ENCODE measurements at places on chromosomes 12 and 14. TPM values are rescaled to one million over a fixed set of nuclear protein-coding genes. Genes with fewer than 3 reads are reported as not detected.

MYL6 gene
- total RNA-seq = 2,485 TPM

RAN gene
- total RNA-seq = 795 TPM

TMEM30B gene
- not detected for total RNA-seq

CTSG gene
- not detected for total RNA-seq

ST8SIA1 gene
- 14.4 TPM for total RNA-seq

EIF2S3B gene
- 6.0 TPM for total RNA-seq

KLRD1 gene
- total RNA-seq = 0.45 TPM

TXNDC16 gene
- total RNA-seq = 1.7 TPM

TMEM121 gene
- total RNA-seq = 5.2 TPM

FSCB gene
- not detected for total RNA-seq

DNA sequence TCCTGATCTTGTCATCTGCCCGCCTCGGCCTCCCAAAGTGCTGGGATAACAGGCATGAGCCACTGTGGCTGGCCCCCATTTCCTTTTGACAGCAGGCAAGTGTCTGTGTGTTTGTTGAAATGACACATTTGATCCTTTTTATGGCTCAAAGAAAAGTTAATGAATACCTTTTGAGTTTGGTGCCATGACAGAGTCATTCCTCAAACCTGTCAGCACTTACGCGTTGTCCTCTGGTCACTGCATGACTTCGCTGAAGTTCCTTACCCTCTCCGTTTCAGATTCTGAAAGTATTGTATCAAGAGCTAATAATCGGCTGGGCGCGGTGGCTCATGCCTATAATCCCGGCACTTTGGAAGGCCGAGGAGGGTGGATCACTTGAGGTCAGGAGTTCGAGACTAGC, 32.4 kb downstream of the NEMF start:
- DNase-seq = no peak
- H3K4me1 ChIP-seq = no peaks in the 10 kb centered on the region
- no peak overlapping the region for H3K4me3 ChIP-seq
- H3K36me3 ChIP-seq = peaks cover 45% of the 10 kb centered on the region
- no peak overlapping the region for H3K27ac ChIP-seq

DNA sequence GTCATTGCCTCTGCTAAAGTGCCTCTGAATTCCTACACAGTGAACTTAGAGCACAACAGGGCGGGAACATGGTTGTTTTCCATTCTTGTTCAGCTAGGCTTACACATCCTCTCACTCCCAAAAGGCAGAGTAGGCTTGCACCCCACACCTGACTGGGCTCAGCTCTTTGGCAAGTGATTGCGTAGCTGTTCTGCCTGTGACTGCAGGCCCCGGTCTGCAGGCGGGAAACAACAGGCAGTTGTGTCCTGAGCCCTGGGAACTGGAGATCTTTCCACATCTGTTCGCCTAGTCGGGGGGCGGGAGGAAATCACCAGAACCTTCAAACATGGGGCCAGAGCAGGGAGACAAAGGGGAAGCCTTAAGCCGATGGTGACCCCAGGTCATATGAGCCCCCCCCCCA, 274.7 kb downstream of the ZFP36L1 start:
- no peaks in the 10 kb centered on the region for H3K27me3 ChIP-seq
- H3K27ac ChIP-seq = no peak overlapping the region
- no peaks in the 10 kb centered on the region for H3K36me3 ChIP-seq
- no peak for DNase-seq
- H3K4me1 ChIP-seq = peaks cover 4% of the 10 kb centered on the region

- no peaks in the 10 kb centered on the region for H3K27me3 ChIP-seq
- H3K36me3 ChIP-seq = no peaks in the 10 kb centered on the region
- no peak overlapping the region for H3K27ac ChIP-seq
- H3K4me3 ChIP-seq = no peak overlapping the region
- DNase-seq = no peak
- no peaks in the 10 kb centered on the region for H3K4me1 ChIP-seq
These were observed 402.2 kb upstream of the USP15 start for GRCh38 chr12:61857968-61858367.

GRCh38 chr12:14313379-14314138, 51.9 kb upstream of the ATF7IP start:
- no peak for DNase-seq
- H3K4me3 ChIP-seq = no peak overlapping the region
- no peaks in the 10 kb centered on the region for H3K27me3 ChIP-seq
- no peaks in the 10 kb centered on the region for H3K36me3 ChIP-seq

DNA sequence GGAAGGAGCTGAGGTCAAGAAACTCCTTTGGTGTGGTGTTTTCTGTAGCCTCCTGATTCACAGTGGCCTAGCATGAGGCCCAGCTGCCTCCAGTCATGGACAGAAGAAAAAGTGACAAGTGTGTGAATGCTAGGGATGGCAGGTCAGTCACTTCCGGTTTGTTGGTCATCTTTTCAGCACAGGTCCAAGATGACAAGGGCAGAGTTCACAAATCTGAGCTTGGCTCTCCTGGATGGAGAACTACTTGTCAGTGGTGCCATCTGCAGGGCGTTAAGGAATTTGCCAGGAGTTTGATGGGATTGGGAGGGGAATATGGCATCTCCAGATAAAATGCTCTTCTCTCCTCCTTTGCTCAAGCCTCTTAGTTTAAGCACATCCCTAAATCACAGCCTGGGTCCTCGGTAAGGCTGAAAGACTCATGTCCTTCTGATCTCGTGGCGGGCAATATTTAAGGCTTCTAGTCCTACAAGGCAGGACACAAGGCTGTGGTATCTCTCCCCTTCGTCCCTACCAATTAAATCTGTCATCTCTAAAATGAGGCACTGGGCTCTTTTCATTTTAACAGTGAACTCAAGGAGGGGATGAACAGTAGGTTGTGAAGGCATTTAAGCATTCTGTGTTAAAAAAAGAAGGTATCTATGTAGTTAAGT, 10.0 kb downstream of the TUBA1B start:
- DNase-seq = peak; percentile 36
- H3K36me3 ChIP-seq = no peaks in the 10 kb centered on the region
- no peak overlapping the region for H3K4me3 ChIP-seq
- no peak overlapping the region for H3K27ac ChIP-seq

DNA sequence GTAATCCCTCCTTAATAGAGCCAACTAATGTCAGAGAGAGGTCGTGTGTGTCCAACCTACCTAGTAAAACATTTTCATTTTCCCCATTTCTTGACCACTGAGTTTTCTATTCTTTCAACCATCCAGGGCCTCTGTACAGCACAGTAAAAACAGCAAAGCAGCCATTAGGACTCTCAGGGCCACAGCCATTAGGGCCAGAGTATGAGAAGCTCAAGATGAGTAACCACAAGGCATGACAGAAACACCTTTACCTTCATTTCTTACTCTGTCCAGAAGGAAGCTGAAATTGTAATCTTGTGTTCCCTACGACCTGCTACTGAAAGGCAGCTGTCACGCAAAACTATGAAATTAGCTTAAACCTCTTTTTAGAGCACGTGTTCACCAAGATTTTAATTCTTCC, 2.3 kb downstream of the SPPL3 start:
- H3K27ac ChIP-seq = no peak overlapping the region
- no peaks in the 10 kb centered on the region for H3K36me3 ChIP-seq
- peaks cover 7% of the 10 kb centered on the region for H3K4me1 ChIP-seq
- DNase-seq = no peak
- H3K4me3 ChIP-seq = no peak overlapping the region

DNA sequence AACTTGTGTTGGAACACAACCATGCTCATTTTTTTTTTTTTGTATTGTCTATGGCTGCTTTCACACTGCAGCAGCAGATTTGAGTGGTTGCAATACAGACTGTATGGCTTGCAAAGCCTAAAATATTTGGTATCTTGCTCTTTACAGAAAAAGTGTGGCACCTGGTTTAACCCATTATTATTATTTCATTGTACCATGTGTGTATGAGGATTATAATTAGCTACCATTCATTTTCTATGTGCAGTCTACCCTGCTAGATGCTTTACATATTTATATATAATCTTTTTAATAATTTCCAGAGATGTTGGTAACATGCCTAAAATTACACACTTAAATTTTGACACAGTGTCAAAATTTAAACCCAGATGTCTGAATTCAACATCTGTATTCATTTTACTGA, 37.7 kb downstream of the SPATS2 start:
- H3K27ac ChIP-seq = no peak overlapping the region
- H3K27me3 ChIP-seq = no peaks in the 10 kb centered on the region
- no peak for DNase-seq

DNA sequence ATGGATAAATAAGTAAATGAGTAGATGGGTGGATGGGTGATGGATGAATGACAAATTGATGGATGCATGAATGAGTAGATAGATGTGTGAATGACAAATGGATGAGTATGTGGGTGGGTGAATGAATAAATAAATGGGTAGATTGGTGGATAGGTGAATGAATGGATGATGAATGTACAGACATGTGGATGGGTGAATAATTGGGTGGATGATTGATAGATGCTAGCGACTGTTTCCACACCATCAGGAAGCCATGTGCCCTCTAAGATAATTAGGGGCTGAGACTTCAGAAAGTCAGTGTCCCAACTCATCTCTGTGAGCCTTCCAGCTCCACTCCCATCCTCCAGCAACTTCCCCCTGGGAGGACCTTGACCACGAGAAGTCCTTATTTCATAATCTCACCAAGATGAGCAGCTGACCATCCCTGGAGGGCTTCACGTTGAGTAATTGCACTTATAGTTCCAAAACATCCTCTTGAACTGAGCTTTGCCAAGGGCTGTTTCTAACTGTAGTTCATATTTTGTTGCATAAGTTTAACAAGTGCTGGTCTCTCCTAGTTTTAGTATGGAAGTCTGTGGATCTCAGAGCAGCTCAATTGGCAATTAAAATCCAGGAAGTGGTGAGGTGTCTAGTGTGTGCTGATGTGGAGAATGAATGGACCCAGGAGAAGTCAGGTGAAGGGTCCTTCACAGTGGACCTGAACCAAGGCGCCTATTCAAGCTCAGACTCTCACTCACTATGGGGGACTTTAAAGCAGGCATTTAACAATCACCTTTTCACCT, 295.7 kb downstream of the ADGRD1 start:
- no peak overlapping the region for H3K27ac ChIP-seq
- no peaks in the 10 kb centered on the region for H3K27me3 ChIP-seq
- DNase-seq = no peak
- H3K4me1 ChIP-seq = no peaks in the 10 kb centered on the region
- no peak overlapping the region for H3K4me3 ChIP-seq

DNA sequence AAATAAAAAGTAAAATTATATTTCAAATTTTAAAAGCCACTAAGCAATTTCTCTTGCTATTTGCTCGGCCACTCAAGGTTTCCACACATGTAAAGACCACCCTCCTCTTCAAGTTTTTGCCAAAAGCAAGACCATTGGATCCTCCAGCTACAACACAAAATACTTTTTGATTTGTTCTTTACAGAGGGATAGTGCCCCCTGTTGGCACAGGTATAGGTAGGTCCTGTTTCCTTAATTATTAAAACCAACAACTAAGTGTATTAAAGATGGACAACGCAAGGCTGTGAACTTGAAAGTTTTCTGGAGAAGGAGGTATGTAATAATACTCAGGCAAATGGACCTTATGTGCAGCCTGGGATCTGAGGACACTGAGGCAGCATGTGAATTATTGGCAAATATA, 23.8 kb downstream of the ATP6V1D start:
- peaks cover 9% of the 10 kb centered on the region for H3K4me1 ChIP-seq
- H3K36me3 ChIP-seq = peaks cover 66% of the 10 kb centered on the region
- no peak overlapping the region for H3K27ac ChIP-seq

GRCh38 chr12:114253976-114254778, 151.8 kb downstream of the TBX5 start:
- DNase-seq = no peak
- no peak overlapping the region for H3K27ac ChIP-seq
- H3K4me3 ChIP-seq = no peak overlapping the region
- H3K36me3 ChIP-seq = no peaks in the 10 kb centered on the region

DNA sequence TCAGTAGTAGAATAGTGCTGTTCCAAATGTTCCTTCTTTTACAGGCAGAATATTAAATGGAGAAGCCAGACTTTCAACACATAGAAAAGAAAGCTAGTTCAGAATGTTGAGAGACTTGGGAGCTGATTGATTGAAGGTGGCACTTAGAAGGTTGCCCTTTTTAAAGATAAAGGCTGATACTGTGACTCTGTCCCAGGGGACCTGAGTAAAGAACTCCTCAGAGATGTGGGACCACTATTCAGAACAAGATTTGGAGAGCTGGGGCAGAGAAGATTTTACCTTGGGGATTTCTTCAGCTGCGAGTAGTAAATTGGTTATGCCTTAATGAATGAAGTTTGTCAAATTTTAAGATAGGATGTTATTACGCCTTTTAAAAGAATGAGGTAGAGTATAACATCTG, 21.4 kb upstream of the BTG1 start:
- no peak overlapping the region for H3K4me3 ChIP-seq
- no peaks in the 10 kb centered on the region for H3K36me3 ChIP-seq
- H3K27ac ChIP-seq = no peak overlapping the region

- no peak overlapping the region for H3K27ac ChIP-seq
- H3K4me3 ChIP-seq = no peak overlapping the region
- no peaks in the 10 kb centered on the region for H3K27me3 ChIP-seq
- DNase-seq = no peak
- no peaks in the 10 kb centered on the region for H3K36me3 ChIP-seq
These were observed 314.3 kb downstream of the TRHDE start for GRCh38 chr12:72586456-72586855.

GRCh38 chr14:43168371-43168925, 1338.6 kb downstream of the FSCB start:
- no peaks in the 10 kb centered on the region for H3K36me3 ChIP-seq
- H3K27ac ChIP-seq = no peak overlapping the region
- H3K27me3 ChIP-seq = no peaks in the 10 kb centered on the region

DNA sequence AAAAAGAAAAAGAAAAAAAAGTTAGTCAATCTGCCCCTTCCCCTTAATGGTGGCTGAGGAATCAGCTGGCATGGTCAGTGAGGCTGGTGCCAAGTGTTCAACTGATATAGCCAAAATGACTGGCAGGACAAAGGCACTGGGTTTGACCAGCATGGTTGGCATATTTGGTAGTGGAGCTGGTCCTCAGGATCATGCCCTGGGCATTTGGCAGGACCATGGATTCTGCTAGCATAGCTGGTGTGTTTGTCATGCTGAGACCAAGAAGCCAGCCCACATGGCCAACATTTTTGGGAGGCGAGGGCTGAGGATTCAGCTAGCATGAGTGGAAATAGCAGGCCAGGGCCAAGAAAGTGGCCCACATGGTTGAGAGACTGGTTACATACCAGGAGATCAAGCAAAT, 136.5 kb downstream of the FBXL14 start:
- peak; percentile 90 for DNase-seq
- H3K27ac ChIP-seq = no peak overlapping the region
- no peaks in the 10 kb centered on the region for H3K27me3 ChIP-seq

DNA sequence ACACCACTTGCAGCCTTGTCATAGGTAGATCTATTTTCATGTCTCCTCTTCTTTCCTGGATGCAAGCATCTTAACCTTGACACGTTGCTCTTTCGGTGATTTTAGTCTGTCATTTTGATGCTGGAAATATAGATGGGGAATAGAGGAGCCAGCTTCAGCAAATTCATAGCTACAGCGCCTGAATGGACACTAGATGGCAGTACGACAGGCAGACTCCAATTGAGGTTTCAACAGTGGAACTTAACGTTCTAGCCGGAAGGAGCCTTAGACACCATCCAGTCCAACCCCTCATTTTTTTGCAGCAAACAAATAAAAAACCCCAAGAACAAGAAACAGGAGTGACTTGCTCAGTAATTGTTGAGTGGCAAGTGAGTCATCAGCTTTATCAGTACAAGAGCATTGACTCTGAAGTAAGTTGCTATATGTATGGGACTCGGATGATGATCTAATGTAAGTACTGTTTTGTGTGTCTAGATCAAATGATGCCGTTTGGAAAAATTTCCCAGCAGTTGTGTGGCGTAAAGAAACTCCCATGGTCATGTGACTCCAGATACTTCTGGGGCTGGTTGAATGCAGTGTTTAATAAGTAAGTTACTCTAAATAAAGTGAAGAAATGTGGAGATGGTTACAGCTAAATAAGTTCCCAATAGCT, 9.0 kb downstream of the DMAC2L start:
- H3K36me3 ChIP-seq = peaks cover 10% of the 10 kb centered on the region
- peak; percentile 95 for DNase-seq
- peak overlapping the region; percentile 13 for H3K4me3 ChIP-seq
- H3K27me3 ChIP-seq = no peaks in the 10 kb centered on the region
- peak overlapping the region; percentile 93 for H3K27ac ChIP-seq

Data from astrocyte (in vitro differentiated cells and primary cell).